ENCODE measurements at places on chromosomes 12 and 14. TPM values are rescaled to one million over a fixed set of nuclear protein-coding genes. Genes with fewer than 3 reads are reported as not detected.

CAPZA3 gene
- not detected for total RNA-seq

MEG3 gene
- total RNA-seq = 32.2 TPM

TSPAN11 gene
- total RNA-seq = 3.2 TPM

- no peak for DNase-seq
These were observed 7.4 kb downstream of the NKX2-1 start for GRCh38 chr14:36512585-36513003.

AQP2 gene
- not detected for total RNA-seq

GRCh38 chr12:7150841-7151240 is 20.7 kb downstream of the CLSTN3 start:
- DNase-seq = no peak

Measured in mucosa of descending colon (tissue), 3 donors.